ENCODE measurements at places on chromosomes 3 and 15.

- DNase-seq: no peak
These were observed 11.9 kb downstream of the ATP8B4 start for GRCh38 chr15:50107157-50107556.

- DNase-seq: no peak
These were observed 30.9 kb upstream of the PCSK6 start for GRCh38 chr15:101520395-101520794.

DNA sequence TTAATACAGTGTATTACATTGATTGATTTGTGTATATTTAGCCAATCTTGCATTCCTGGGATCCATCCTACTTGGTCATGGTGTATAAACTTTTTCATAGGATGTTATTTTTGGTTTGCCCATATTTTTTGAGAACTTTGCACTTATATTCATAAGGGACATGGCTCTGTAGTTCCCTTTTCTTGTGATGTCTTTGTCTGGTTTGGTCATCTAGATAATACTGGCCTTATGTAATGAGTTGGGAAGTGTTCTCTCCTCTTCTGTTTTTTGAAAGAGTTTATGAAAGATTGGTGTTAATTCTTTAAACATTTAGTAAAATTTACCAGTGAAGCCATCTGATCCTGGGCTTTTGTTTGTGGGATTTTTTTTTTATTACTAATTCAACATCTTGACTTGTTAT lies 9.6 kb downstream of the CHST13 start:
- DNase-seq: no peak

GRCh38 chr15:43285609-43286037 lies 18.9 kb upstream of the TGM5 start:
- DNase-seq: peak; percentile 13

DNA sequence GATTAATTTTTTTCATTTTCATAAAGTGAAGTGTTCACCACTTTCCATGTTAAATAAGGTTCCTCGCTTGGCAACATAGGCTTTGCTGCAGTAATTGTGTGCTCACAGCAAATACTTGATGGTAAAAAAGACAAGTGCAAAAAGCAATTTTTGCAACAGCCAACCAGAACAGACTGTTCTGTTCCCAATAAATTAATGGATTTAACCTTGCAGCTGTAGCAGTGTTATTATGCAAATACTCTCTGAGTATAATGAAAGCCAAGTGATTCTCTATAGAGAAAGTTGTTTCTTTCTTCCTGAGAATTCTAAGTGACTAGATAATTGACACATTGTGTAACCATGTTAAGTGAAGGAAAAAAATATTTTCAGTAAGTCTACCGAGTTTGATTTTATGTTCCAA lies 183.7 kb upstream of the NAALADL2 start:
- no peak for DNase-seq

GRCh38 chr3:173371848-173372487 lies 25.6 kb upstream of the NLGN1 start:
- no peak for DNase-seq

DNA sequence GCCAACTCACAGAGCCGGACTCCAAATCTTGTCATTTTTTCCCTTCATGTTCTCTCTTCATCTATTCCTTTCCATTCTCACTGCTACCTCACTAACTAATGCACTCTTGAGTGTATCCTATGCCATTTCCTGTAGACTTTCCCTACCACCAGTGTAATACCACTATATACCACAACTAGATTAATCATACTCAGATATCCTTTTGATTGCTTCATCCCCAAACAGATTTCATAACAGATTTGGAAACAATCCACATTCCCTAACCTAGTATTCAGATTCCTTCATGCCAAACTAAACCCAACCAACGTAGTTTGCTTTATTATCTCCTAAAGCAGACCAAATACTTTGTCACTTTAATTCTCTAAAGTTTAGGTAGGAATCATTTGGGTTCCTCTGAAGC lies 2.6 kb upstream of the PLOD2 start:
- DNase-seq: no peak

DNA sequence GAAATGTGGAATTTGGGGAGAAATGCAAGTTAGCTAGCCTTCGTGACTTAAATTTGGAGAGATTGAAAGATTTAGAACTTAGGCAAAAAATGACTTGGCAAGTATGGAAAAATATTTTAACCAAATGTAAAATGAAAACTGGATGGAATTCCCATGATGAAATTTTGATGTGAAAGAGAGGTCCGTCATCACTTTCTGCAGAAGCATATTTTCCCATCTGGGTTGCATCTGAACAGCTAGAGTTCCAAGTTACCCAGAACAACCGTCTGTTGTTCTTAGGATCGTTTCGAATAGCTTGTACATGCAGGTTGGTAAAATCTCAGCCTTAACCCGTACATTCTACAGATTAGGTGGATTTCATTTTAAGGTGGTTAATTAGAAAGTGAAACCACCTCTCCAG lies 136.3 kb downstream of the GHSR start:
- DNase-seq: no peak

GRCh38 chr15:40506964-40507571 lies 36.3 kb downstream of the CHST14 start:
- DNase-seq: no peak

DNA sequence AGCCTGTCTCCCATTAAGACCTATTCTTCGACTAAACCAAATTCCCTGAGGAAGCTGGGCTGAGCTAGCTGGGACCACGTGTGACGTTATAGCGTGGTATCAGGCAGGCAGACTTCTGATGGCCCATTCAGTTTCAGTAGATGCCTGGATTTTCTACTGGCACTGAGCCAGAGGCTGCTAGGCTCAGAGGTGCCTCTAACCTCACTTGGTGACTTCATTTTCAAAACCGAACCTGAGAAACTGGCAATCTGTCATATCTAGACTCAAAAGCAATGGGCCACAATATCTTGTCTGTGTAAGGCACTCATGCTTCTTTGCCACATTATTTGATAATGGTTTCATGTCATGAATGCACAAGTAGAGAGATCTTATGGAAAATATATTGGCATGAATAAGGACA lies 352.1 kb upstream of the AZI2 start:
- no peak for DNase-seq

GRCh38 chr15:45228931-45229330 lies 23.1 kb upstream of the SLC28A2 start:
- DNase-seq: no peak

DNA sequence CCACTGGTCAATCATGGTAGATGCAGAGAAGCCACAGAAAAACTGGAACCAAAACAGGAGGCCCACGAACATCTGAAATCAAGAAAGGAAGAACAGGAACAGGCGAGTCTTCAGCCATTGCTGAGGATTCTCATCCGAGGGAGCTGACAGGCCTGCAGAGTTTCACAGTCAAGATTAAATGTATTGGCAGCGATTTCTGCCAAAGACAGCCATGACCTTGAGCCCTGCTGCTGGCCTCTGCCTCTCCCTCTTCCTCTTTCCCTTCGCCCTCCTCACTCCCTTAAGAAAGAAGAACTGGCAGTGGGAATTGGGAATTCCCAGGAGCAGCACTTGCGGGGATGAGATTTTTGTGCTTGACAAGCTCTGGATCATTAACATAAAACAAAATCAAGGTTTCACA lies 179.7 kb downstream of the ATP10A start:
- no peak for DNase-seq

DNA sequence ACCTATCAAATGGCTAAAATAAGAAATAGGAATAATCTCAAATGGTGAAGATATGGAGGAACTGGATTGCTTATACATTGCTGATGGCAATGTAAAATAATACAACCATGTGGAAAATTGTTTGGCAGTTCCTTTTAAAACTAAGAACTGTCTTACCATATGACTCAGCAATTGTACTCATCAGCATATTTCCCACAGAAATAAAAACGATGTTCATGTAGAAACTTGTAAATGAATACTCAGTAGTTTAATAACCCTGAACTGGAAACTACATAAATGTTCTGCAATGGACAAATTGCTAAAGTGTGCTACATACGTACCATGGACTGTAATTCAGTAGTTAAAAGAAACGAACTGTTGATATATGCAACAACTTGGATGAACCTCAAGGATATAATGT lies 253.9 kb upstream of the RBMS3 start:
- DNase-seq: no peak

GRCh38 chr3:100796556-100796955 lies 87.3 kb downstream of the TFG start:
- no peak for DNase-seq

DNA sequence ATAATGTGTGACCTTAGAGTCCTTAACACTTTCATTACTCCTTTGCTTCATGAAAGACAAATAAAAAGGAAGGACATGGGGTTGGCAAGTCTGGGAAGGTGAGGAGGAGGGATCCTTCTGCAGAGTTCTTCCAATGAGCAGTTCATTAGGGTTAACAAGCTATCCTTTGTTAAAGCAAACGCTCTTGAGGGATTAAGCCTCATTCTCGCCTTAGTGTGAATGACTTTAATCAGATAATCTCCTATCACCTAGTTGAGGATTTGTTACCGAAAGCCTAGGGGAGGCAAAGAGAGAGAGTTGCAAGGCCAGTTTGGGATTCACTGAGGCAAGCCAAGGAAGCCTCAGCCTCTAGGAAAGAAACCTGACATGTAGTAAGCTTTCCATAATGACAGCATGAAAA lies 7.4 kb upstream of the MBNL1 start:
- no peak for DNase-seq

DNA sequence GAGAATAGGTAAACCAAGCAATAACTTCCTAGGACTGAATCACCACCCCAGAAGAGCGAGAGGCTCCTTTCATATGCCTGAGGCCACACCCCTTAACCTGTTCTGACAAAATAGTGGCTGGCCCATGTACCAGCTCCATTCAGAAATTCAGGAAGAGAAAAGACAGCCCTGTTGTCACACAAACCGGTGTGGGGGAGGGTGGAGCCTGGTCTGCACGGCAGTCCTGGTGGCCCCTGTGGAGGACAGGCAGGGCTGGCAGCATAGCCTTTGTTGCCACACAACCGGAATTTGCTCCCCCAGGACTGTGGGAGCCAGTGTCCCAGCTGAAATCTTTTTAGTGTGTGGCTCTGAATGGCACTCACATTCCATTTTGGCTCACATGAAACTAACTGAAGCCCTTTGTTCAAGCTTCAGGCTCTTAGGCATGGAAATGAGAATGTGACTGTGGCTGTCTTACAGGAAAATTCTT lies 23.8 kb downstream of the RLBP1 start:
- no peak for DNase-seq

DNA sequence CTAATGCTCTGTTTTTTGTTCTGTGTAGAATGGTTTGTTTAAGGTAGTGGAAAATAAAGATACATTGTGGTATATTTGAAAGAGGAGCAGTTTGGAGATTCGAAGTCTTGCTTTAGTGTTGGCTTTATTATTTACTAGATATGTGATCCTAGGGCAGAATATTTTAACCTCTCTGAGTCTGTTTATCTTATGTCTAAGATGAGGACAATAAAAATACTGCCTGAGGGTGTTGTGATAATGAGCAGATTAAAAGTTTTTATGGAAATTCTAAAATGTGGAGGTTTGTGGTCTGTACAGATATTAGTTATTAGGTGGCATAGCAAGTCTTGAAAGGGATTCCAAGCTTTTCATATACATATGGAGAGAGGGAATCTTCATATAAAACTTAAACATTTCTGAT lies 15.0 kb downstream of the TCF12 start:
- no peak for DNase-seq

DNA sequence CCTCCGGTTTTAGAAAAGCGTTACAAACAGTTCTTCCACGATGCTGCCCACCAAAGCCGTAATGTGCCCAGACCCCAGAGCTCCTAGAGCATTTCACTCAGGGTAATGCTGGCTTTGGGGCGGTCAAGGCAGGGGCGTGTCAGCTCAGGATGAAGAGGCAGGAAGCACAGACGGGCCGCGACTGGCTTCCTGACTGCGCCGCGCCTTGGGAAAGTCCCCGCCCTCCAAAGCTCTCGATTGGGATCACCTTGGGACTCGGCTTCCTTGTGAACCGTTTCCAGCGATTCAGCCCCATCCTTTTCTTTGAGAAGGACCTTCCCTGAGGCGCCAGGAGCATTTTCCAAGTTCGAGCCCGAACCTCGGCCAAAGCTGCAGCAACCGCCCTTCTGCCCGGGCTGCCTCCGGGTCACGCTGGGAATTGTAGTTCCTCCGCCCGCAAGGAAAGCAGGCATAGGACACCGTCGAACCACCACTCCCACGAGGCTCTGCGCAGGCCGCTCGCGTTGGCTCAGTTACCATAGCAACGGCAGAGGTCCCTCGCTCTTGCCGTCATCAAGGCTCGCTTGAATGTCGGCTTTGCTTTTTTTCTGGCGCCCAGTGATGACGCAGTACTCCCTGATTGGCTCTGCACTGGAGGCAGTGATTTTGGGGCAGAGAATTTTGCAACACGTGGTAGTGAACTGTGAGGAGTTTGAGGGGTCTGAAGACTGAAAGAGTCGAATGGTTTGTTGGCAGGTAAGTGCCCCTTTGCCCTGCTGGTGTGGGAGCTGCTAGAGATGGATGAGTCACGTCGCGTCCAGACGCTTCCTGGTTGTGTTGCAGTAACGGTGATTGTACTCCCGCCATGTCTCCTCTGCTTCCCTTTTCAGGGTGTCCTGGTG lies at the start of the genes CCDC191 and QTRT2:
Gene CCDC191, minus strand, starts transcription at position 397 of the 881 bp plus-strand sequence. Its CDS starts 60 bp downstream, at position 337.
Gene QTRT2, plus strand, starts transcription at position 608 of the 881 bp plus-strand sequence. CDS start 8,521 bp downstream, outside the sequence.
- DNase-seq: peak; percentile 99

DNA sequence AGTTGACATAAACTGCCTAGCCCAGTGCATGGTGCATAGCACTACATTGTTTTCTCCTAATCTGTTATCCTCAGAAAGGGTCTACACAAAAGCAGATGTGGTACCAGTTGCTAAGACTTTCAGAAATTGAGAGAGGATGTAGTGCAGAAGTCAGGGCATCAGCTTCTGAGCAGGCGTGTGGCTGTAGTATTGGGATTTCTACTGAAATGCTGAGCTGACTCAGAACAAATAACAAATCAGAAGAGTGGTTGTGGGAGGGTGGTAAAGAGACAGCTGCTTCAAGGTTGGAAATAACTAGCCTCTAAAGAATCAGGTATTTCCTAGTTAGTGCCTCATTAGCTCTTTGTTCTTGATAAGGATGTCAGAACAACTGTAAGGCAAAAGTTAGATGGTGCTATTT lies 161.3 kb downstream of the AKAP13 start:
- DNase-seq: no peak

DNA sequence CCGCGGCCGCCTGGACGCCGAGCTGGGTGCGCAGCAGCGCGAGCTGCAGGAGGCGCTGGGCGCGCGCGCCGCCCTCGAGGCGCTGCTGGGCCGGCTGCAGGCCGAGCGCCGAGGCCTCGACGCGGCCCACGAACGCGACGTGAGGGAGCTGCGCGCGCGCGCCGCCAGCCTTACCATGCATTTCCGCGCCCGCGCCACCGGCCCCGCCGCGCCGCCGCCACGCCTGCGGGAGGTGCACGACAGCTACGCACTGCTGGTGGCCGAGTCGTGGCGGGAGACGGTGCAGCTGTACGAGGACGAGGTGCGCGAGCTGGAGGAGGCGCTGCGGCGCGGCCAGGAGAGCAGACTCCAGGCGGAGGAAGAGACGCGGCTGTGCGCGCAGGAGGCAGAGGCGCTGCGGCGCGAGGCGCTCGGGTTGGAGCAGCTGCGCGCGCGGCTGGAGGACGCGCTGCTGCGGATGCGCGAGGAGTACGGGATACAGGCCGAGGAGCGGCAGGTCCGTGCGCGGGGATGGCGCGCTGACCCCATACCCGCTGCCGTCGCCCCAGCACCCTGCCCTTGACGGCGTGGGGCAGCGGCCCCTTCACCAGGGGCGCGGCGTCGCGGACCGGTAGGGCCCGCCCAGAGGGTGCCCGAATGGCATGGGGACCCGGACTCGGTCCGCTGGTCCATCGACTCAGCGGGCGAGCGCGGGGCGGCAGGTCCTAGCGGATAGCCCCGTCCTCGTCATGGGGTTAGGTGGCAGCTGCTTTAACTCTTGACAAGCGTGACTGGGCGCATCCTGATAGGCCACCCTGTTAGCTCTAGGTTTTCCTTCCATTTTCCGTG lies 848 bp downstream of the SYNM start:
- no peak for DNase-seq
